Kidney (tissue), 22 donors: ENCODE measurements at places on chromosomes 5 and 9. TPM values are rescaled to one million over a fixed set of nuclear protein-coding genes. Genes with fewer than 3 reads are reported as not detected.

DNA sequence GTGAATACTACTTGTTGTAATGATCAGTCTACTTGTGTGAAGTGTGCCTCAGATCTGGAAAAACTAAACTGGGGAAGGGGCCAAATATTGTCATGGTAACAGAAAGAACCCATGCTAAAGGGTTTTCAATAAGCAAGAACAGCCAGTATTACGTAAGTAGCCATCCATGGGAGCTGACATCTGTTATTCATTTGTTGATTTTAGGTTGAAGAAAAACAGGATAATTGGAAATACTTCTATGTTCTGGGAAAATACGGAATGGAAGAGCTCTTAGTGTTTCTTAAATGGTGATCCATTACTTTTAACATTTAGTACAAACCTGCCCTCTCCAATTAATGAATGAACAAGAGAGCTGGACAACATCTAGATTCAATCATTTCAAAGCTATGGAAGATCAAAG is 485.8 kb downstream of the NTRK2 start:
- DNase-seq = no peak

- DNase-seq = peak; percentile 50
Observed at GRCh38 chr5:150523472-150524350, 15.8 kb downstream of the NDST1 start.

DNA sequence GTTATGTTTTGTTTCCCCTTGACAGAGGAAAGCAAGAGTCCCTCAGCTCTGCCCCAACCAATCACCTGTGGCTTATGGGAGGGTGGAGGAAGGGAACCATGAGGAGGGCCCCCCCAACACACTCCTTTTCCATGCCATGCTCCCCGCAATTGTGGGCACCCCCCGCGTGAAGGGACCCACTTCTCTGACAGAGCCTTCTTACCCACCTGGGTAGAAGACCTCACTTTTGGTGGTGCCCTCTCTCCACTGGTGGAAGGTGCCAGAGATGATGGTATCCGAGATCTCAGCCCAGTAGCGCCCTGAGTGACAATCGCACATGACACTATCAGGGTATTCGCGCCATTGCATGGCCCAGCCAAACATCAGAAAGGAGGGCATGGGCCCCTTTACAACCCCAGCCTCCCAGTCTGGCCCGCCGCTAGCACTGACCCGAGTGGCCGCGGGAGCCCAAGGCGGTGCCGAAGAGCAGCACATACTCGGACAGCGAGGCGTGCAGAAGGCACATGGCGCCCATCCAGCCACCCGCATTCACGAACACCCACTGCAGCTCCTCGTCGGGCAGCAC is 714 bp downstream of the SIGMAR1 start:
- DNase-seq = no peak

The FAM221B gene
- not detected for polyA plus RNA-seq

GRCh38 chr5:109049565-109049964 is 301.9 kb downstream of the FER start:
- no peak for DNase-seq

The CCDC187 gene
- 0.84 TPM for polyA plus RNA-seq

GRCh38 chr5:178078197-178079010 is 34.9 kb upstream of the N4BP3 start:
- no peak for DNase-seq
